ENCODE measurements at places on chromosomes 2 and 18.
A peak's percentile ranks its signal among the peaks of the same experiment; 100 is the strongest.

GRCh38 chr18:5884375-5884774 lies 10.9 kb downstream of the TMEM200C start:
- DNase-seq = no peak

GRCh38 chr2:78992451-78992806 lies 33.1 kb upstream of the REG3G start:
- no peak for DNase-seq

DNA sequence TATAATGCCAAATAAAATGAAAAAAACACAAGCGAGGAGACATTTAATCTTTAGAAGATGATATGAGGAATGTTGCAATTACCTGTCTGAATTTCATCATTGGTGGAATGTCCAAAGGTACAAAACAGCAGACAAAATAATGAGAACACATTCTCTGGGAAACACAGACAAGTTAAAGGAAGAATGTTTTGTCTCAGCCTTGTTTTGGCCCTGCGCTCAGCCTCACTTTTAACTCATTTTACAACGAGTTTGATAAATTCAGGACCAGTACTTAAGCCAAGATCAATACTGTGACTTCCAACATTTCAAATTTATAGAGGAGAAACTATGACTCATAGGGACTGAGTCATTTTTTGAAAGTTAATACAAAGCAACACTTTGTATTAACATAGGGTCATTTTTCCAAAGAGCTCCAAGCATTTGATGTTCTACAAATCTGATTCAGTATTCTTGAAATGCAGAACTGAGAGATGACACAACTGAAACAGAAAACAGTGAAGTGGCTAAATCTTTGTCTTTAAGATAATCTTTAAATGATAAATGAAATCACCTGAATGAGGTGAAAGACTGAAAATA lies 833.2 kb upstream of the CHAC2 start:
- no peak for DNase-seq

GRCh38 chr2:230666885-230667712 lies 45.5 kb upstream of the CAB39 start:
- no peak for DNase-seq

- DNase-seq = no peak
Observed at GRCh38 chr2:46131-46470, 204 bp downstream of the FAM110C start.

DNA sequence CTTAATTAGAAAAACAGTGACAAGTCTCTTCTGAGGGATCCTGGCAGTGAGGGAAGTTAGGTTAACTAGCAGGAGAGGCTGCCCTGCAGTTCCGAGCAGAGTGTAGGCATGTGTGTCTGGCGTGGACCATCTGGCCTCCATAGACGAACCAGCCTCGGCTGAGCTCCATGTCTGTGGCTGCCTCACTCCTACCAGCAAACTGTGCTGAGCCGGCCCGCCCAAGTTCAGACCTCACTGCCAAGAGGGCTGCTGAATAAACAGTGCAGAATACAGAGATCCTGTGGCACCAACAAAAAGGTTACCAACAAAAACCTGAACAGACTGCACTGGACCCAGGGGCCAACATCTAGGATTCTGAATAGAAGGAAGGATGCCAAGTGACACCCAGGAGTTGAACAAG lies 27.3 kb downstream of the INO80C start:
- DNase-seq = no peak

- no peak for DNase-seq
Observed at GRCh38 chr2:15160201-15160991, 400.7 kb downstream of the NBAS start.

- DNase-seq = no peak
Observed at GRCh38 chr18:36757081-36757480, 71.7 kb downstream of the TPGS2 start.

DNA sequence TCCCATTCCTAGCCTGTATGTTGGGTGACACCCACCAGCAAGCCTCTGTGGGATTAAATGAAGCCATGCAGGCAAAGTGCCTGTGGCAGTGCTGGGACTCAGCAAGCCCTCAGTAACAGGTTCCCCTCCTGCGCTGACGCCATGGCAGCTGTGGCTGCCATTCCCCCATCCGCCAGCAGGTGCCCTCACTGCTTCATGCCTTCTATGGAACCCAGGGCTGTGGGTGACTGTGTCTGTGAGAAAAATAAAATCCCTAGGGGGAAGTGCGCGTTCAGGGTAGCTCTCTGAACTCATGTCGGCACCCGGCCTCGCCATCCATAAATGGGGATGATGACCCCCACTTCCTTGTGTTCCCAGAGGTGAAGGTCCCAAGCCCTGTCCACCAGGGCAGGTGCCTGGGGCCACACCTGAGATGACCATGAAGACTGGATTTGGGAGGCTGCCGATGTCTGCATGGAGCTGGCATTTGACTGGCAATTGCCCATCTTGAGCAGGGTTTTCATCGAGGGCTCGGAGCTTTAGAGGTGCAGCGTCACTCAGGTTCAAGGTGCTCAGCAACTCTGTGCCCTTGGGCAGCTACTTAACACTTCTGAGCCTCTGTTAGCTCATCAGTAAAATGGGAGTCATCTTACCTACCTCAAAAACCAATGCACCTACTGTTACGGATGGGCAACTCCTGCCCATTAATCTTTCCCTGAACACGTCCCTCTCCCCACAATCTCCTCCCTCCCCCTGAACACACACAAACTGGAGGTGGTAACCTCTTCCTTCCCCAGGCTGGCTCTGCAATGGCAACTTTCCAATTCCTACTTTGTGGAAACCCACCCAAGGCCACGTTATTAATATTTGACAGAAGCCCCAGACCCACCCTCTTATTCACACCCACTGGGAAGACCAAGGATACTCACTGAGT lies 2.9 kb upstream of the MAL start:
- DNase-seq = peak; percentile 44

- DNase-seq = no peak
Observed at GRCh38 chr18:7117390-7118355, at the start of gene LAMA1. Gene LAMA1 (minus strand): TSS chr18:7117797. CDS start chr18:7117720, 77 bp downstream.

DNA sequence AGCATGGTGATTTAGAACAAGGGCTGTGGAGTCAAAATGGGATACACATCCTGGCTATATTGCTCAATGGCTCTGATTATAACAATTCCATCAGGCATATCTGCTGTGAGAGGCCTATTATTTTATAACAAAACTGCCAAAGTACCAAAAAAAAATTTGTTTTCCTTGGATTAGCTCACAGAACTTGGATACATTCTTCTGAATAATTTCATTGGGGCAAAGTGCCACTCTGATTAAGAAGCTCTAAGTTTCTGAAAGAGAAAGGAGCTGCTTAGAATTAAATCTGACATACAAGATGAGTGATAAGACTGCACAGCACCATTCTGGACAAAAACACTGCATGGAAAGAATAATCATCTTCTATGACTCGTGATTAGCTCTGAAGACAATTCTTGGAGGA lies 85.7 kb downstream of the SMC6 start:
- no peak for DNase-seq

DNA sequence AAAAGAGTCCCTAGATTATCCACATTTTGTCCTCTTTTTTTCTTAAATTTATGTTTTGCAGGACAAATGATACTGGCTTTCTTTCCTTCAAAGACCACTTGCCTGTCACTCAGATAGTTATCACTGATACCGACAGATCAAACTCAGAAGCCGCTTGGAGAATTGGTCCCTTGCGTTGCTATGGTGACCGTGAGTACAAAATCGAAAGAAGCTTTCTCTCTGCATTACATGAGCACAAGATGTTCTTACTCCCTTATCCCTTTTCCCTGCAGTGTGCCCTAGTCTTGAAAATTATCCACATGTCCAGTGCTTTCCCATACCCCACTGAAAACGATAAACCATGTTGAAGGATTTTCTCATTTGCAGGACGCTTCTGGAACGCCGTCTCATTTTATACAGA lies 738.5 kb downstream of the CNTNAP5 start:
- no peak for DNase-seq

- no peak for DNase-seq
Observed at GRCh38 chr2:138364554-138365162, 136.9 kb upstream of the SPOPL start.

DNA sequence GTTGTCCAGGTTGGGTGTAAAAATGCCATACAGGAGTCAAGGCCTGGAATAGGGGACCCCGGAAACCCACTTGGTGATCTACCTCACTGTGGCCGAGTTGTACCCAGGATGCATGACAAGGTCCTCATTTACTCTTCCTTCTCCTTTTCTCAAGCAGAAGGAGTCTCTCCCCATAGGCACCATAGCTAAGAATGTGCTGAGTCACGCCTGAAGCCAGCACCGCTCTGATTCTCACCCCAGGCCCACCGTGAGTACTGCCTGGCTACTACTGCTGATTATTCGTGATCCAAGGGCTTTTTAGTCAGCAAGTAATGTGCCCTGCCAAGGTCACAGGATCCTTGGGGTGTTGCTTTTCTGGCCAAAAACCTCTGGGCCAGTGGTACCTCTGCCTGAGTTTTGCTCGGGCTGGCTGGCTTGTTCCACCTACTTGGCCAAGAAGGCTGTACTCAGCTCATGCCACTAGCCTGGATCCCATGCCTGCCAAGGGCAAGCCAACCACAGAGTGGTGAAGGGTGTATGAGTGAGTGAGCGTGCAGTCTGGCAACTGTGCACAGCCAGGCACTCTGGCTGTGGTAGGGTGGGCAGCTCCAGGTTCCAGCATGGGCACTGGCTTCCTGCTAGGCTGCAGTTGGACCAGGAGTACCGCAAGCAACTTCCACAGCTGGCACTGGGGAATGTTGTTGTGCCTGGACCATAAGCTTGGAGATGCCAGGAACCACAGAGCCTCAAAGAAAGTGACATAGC lies 650.1 kb upstream of the VRK2 start:
- DNase-seq = no peak
